ENCODE measurements at places on chromosomes 5 and 9. TPM values are rescaled to one million over a fixed set of nuclear protein-coding genes. Genes with fewer than 3 reads are reported as not detected.

ECM2 gene
- not detected for total RNA-seq

FOXD4L3 gene
- 0.21 TPM for total RNA-seq

MYMK gene
- not detected for total RNA-seq

DNM1 gene
- 17.6 TPM for total RNA-seq

GDNF gene
- total RNA-seq, result not detected

DNA sequence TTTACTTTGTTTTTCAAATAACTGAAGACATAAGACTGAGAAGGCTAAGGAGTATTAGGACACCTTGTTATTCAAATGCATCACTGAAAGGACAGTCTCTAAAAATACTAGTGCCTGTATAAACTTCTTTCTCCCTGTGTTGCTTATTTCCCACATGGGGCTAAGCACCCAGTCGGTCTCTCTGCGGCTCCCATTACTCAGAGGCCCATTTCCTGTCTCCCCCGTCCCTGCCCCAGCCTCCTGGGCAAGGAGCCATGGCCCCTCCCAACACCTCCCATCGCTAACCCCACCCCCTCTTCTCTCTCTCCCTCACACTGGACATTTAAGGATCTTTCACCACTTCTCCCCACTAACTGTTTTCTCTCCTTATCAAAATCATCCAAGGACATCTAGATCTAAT lies 81.9 kb downstream of the EBF1 start:
- no peak for DNase-seq

- no peak for DNase-seq
Measured at GRCh38 chr9:116576386-116576785, 110.7 kb upstream of the TRIM32 start.

DNA sequence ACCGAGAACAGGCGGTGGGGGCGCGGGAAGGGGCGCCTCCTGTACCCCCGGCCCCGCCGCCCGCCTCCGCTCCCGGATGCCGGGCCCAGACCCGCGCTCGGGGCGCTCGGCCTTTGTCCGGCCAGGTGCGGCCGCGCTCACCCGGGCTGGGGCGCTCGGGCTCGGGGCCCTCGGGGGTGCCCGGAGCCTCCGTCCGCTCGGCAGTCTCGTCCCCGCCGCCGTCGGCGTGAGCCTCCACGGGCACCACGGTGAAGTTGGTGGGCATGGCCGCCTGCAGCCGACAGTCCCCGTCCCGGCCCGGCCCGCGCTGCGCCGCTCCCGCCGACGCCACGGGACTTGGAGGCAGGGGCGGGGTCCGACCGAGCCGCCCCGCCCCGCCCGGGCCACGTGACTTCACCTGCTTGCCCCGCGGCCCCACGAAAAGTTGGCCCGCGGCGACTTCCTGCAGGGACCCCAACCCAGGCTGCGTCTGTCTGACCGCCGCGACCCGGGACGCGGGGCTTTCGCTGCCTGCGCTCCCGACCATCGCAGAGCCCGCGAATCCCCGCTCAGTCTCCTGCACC lies at the start of gene SLC12A7:
TSS of gene SLC12A7 (minus strand) at position 337 of the 563 bp plus-strand sequence. CDS start at position 265, 72 bp downstream.
- DNase-seq, result peak; percentile 42

- no peak for DNase-seq
Measured at GRCh38 chr5:140329739-140330481, 16.5 kb downstream of the HBEGF start.

- no peak for DNase-seq
Measured at GRCh38 chr9:20995616-20996015, 35.8 kb downstream of the HACD4 start.

GRCh38 chr9:68454579-68455334 lies 85.9 kb downstream of the TMEM252 start:
- DNase-seq, result no peak

DNA sequence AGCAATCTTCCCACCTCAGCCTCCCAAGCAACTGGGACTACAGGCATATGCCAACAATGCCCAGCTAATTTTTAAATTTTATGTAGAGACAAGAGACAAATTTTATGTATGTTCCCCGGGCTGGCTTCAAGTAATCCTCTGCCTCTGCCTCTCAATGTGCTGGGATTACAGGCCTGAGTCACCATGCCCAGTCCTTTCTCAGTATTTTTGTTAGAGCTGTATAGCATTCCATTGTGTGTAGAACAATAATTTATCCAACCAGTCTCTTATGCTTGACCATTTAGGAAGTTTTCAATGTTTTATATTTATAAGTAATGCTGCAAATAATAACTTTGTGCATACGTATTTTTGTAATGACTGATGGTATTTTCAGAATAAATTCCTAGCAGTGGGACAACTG lies 38.9 kb upstream of the CTXN3 start:
- DNase-seq, result no peak

GRCh38 chr5:10768328-10768899 lies 7.4 kb upstream of the DAP start:
- DNase-seq, result no peak

DNA sequence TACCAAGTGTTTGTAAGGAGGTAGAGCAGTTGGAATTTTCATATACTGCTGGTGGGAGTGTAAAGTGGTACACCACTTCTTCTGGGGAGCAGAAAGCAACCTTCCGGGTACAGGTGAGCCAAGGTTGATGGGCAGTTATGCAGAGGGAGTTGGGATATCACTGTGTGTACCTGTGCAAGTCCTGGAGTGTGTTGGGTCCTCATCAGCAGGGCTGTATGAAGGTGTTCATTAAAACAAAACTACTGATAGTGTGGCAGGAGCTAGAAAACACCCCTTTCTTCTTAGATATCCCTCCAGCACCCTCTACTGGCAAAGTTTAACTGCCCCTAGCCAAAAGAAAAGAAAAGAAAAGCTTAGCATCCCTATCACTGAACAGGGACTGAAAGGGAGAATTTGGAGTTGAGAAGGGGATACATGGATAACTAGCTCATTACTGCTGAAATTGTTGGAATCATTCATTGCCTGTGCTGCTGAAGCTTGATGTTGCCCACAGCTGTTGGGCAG lies 10.7 kb downstream of the MARCHF6 start:
- DNase-seq, result no peak

DNA sequence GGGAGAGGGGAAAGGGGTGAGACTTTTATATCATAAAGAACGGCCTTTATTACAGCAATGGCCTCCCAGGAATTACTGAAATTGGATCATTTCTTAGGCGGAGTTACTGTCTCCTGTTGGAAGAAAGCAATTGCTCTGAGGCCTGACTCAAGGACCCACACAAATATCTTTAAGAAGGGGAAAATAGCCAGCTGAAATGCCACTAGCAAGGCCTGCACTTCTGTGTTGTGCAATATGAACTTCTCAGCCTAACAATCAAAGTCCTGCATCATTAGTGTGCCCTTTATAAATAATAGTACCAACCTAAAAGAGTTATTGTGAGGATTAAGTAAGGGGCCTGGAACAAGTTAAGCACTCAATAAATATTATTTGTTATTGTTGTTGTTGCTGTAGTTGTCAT lies 30.1 kb upstream of the TRIM32 start:
- DNase-seq, result no peak

Data from cardiac muscle cell (in vitro differentiated cells and primary cell).